HFFc6 (cell line): ENCODE measurements at places on chromosomes 2 and 18. TPM values are rescaled to one million over a fixed set of nuclear protein-coding genes. Genes with fewer than 3 reads are reported as not detected.
A peak's percentile ranks its signal among the peaks of the same experiment; 100 is the strongest.

GRCh38 chr2:147547440-147547839 is 297.4 kb upstream of the ACVR2A start:
- DNase-seq: no peak

ALPI gene
- total RNA-seq: not detected in 3 replicates

MC4R gene
- total RNA-seq: not detected in 3 replicates

DNA sequence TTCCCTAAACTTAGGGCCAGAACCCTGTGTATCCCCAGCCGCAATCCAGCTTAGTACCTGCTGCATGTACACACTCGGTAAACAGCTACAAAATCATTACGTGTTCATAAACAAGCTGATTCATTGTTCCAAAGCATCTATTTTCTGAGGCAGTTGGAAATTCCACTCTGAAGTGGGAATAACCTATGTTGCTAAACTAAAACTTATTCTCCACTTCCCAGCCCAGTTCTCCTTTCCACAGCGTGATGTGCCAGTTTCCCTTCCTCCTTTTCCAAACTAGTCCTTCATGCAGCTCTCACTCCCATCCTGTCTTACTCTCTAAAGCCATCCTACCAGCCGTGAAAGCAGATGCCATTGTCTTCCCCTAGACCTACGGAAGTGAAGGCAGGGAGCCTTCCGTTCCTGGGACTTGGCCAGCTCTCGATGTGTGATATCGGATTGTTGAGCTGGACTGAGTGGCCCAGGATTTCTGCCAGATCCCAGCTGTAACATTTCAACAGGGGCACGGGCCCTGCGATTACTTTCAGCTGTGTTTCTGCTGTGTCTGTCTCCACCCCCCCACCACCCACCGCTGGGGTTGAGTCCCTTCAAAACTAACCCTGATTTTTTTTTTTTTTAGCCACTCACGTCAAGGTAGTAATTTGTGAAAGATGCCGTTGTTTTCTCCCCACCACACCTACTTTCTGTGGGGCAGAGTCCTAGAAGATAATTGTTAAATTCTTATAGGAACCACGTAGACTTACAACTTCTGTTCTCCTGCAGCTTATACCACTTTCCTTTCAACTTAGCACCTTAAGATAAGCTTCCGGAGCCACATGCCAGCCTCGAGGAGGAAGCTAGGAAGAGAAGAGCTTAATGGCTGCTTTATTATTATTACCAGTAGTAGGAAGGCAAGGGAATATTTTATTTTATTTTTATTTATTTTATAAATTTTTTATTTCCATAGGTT is 100.9 kb downstream of the CRIM1 start:
- DNase-seq: peak; percentile 51

- DNase-seq: no peak
Measured at GRCh38 chr2:98476192-98476868, 31.7 kb downstream of the INPP4A start.

C2orf80 gene
- not detected in 3 replicates for total RNA-seq

DNA sequence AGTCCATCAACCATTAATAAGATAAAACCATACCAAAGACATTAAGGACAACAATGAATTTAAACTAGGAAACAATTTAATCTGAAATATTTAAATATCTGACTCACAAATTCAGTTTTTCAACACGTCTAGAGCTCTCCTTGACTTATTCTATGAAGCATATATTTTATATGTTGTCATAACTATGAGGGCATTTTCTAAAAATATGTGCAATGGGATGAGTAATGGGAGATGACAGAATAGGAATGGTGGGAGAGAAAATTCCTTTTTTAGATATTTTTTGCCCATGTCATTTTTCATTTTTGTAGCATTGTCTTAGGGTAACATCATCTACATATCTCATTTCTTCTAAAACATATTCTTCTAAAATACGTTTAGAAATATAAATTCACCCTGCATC is 79.2 kb upstream of the CDH2 start:
- no peak for DNase-seq

DNA sequence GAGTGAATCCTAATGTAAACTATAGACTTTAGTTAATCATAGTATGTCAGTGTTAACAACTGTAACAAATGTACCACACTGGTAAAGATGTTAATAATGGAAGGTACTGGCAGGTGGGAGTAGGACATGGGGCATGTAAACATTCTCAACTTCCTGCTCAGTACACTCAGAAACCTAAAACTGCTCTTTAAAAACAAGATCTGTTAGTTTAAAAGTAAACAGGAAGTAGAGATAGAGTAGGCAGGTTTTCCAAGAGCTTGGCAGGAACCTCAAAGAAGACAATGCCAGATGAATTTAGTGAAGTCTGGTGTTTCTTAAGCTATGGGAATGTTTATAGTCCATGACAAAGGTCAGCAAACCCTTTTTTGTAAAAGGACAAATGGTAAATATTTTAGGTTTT is 46.6 kb downstream of the CCDC138 start:
- no peak for DNase-seq

TLX2 gene
- 0.18 to 0.24 TPM in 2 of 3 replicates, not detected in the other for total RNA-seq

ASB3 gene
- total RNA-seq: 15.7 to 17.7 TPM (median 17.6 TPM) in 3 replicates

CERS6 gene
- 6.7 to 9.9 TPM (median 8.1 TPM) in 3 replicates for total RNA-seq

- no peak for DNase-seq
Measured at GRCh38 chr2:95232232-95232631, 24.9 kb downstream of the ZNF892 start.

KIF5C gene
- total RNA-seq: 0.58 to 1.0 TPM (median 0.60 TPM) in 3 replicates

GRCh38 chr2:124834331-124834730 is 809.2 kb downstream of the CNTNAP5 start:
- DNase-seq: no peak

- DNase-seq: no peak
Measured at GRCh38 chr2:236748385-236748784, 178.8 kb downstream of the ACKR3 start.

IL18R1 gene
- total RNA-seq: not detected in 3 replicates

MAL gene
- total RNA-seq: not detected in 3 replicates

NOL4 gene
- total RNA-seq: not detected in 3 replicates
